ENCODE measurements at places on chromosomes 3 and 15. TPM values are rescaled to one million over a fixed set of nuclear protein-coding genes. Genes with fewer than 3 reads are reported as not detected.

Gene KY
- 0.73 TPM for total RNA-seq

Gene ATP13A5
- total RNA-seq, result not detected

Gene TIMP4
- 12.7 TPM for total RNA-seq

Gene BOC
- 2.2 TPM for total RNA-seq

Gene SMCO1
- total RNA-seq, result under 0.01 TPM

Gene AP3B2
- under 0.01 TPM for total RNA-seq

Gene LTF
- not detected for total RNA-seq

Gene STRA6
- not detected for total RNA-seq

Gene CYP11A1
- total RNA-seq, result 1.8 TPM

Gene CD86
- not detected for total RNA-seq

Gene GAP43
- total RNA-seq, result 0.39 TPM

Gene SLC22A13
- 1.2 TPM for total RNA-seq

Gene HHLA2
- not detected for total RNA-seq
